ENCODE measurements at places on chromosomes 5 and 9.

DNA sequence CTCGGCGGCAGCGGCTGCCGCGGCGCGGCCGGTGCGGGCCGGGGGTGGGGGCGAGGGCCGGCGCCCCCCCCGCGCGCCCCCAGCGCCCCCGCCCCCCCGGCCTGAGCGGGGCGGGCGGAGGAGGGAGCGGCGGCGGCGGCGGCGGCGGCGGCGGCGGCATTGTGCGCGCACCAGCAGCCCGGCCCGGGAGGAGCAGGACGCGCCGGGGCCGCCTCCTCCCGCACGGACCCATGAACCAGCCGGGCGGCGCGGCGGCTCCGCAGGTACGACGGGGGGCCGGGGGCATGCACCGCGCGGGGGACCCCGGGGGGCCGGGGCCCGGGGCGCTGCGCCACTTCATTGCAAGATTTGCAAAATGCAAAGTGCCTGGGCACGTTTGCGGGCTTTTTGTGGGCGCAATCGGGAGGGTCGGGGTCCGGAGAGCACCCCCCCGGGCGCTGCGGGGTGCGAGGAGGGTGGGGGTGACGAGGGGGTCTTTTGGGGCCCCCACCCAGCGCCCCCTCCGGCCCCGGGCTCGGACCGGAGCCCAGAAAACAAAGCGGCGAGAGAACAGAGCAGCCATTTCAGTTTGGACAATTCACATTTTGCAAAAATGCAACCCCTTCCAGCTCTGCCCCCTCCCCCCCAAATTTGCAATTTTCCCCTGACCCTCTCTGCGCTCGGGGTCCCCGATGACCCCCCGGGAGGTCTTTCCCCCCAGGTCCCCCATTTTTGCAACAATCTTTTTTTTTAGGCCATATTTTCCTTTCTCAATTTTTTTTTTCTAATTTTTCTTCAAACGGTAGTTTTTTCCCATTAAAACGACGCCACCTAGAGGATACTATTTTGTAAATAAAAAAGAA lies at the start of gene ZNF618:
ZNF618 (plus strand) TSS at position 159 of the 842 bp plus-strand sequence; CDS start at position 231, 72 bp downstream.
- DNase-seq, result no peak

DNA sequence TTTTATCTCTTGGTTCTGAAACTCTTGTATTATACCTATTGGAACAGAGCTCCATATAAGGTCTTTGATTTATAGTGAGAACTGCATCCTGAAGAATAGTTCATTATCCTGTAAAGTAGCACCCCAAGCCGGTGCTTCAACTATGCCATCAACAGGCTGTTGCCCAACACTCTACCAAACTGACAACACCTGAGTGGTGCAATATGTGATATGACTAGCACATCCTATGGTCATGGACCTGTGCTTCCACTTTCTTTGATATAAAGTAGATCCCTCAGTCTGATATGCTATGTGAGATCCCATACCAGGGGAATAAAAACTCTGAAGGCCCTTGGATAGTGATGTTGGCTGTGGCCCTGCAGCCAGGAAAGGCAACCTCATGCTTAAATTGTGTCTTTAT lies 15.8 kb downstream of the CSF2 start:
- DNase-seq, result no peak

DNA sequence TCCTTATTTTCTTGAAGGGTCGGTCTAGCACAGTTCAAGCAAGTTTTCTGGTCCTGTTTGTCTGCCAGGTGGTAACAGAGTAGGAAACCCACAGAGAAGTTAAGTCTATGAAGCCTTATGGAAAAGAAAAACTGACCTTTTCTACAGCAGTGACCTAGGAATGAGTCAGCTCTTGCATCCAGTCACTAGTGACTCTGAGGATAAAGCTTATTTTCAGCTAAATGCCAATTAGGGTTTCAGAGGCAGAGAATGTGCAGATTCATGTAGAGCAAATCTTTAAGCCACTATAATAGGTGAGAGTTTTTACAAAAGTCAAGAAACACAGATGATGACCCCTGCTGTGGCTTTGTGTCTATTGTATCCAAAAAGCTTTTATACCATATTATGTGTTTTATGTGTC lies 100.7 kb downstream of the CWC27 start:
- no peak for DNase-seq

- no peak for DNase-seq
Observed at GRCh38 chr5:78500871-78501270, 140.5 kb downstream of the SCAMP1 start.

DNA sequence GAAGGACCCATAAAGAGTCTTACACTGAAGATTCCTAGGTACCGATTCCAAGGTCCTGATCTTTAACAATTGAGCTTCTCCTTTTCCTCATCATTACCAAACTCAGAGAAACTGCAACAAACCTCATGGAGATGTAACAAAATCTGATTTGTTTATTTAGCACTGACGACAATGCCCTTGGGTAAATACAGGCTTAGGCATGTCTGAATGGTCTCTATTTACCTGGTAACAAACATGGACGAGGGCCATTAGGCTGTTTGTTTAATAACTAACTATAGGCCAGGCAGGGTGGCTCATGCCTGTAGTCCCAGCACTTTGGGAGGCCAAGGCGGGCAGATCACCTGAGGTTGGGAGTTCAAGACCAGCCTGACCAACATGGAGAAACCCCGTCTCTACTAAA lies 333.3 kb downstream of the AGTPBP1 start:
- DNase-seq, result no peak

- DNase-seq, result peak; percentile 65
Observed at GRCh38 chr9:122058709-122059108, 34.4 kb downstream of the TTLL11 start.

DNA sequence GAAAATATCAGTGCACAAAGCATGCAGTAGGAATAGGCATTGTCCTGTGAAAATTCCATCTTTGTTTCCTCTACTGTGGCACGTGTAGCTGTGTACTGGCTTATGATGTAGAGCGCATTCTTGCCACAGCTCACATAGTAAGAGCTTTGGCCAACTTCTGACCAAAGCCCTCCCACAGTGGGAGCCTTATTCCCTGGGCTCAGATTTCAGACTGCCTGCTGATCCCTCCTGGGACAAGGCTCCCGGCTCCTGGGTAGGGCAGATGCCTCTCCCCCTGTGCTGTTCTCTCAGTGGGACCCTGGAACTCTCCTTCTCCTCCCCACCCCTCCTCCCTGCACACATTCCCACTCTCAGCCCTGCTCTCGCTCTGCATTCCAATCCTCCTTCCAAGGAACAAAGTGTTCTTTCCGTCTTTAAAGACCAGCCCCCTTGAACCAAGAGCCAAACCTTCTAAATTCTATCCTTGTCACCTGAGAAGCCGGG lies 17.5 kb downstream of the LCP2 start:
- no peak for DNase-seq

- DNase-seq, result no peak
Observed at GRCh38 chr5:98109561-98110006, 663.9 kb upstream of the RGMB start.

- DNase-seq, result no peak
Observed at GRCh38 chr5:136004436-136004835, 24.4 kb upstream of the TGFBI start.

DNA sequence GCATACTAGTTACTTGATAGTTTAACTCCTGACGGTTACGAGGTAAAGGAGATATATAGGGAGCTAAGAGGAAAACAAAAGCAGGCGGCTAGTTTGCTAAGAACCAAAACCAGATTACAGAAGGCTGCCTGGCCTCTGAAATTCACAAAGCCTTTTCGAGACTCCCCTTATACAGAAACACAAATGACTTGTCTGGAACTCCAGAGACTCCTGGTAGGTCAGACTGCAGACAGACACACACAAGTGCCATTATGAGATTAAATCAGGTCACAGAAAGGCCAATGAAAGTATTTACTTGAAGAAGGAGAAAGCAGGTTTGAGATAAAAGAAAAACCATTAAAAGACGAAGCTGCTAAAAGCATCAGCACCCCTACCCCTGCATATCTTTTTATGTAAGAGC lies 142.5 kb upstream of the LRRTM2 start:
- DNase-seq, result no peak

- no peak for DNase-seq
Observed at GRCh38 chr5:172548981-172549687, 91.9 kb upstream of the NEURL1B start.

- DNase-seq, result no peak
Observed at GRCh38 chr9:136867917-136868316, 1.8 kb upstream of the EDF1 start.

DNA sequence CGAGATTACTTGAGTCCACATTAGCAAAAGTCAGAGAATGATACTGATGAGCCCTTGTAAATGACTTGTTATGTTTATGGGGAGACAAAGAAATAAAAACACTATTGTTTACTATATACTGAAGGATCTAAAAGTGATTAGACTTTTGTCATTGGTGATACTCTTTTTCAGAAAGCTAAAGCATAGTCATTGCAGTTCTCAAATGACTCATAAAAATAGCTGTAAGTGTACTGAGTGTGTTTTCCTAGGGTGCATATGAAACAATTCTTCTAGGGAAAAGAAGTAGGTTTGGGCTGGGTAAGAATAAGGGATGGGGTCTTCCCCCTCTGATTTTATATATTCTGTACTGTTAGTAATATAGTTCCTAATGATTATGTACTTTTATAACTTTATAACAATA lies 32.6 kb downstream of the WDR36 start:
- no peak for DNase-seq

DNA sequence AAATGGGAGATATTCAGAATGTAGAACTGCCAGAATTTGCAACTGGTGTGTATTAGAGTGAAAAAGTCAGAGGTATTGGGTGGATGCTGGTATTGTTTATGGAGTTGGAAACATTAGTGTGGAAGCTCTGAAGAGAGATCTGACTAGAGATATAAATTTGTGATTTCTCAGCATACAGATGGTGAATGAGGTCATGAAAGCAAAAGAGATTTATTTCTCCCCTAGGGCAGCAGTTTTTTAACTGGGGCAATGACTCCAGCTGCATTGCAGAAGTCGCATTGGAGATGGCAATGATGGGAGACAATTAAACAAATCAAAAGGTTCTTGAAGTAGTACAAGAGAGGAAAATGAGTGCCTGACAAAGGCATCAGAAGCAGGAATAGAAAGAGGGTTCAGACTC lies 64.9 kb downstream of the CETN3 start:
- DNase-seq, result no peak

DNA sequence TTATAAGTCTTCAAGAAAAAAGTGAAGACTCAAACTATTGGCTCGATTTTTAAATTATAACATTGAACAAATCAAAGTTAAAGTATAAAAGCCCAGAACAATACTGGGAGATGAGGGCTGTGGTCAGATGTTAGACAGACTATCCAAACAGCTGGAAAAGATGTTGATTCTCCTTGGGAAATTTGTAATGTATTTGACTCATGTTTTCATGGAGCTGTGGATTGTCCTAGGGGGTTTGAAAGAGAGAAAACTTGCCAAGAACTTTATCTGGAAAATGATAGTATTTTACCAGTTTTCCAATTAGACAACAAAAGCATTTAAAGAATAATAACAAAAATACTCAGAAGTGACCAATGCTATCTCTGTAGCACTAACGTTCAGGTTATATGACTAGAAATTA lies 339.2 kb downstream of the ARL15 start:
- DNase-seq, result no peak

DNA sequence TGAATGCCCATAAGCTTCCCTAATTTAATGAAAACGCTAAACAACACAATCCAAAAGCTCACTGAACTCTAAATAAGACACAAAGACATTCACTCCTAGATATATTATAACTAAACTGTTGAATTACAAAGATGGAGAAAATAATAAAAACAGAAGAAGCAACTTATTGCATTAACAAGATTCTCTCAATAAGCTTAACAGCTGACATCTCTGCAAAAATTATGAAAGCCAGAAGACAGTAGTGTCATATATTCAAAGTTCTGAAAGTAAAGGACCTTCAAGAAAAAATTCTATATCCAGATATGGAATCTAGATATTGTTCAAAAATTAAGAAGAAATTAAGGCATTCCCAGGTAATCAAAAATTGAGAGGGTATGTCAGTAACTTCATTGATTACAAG lies 957.8 kb upstream of the TYRP1 start:
- no peak for DNase-seq

GRCh38 chr9:74499770-74500583 lies 2.8 kb downstream of the RORB start:
- DNase-seq, result no peak

GRCh38 chr5:73393611-73394489 lies 54.7 kb downstream of the FOXD1 start:
- no peak for DNase-seq

All from NCI-H1417 treated with DMSO at 0.1 percent for 48 hours (cell line).